Cardiac muscle cell (in vitro differentiated cells and primary cell): ENCODE measurements at places on chromosomes 5 and 9.

- DNase-seq: peak; percentile 2
These were observed 13.1 kb downstream of the MARCHF6 start for GRCh38 chr5:10366310-10367272.

DNA sequence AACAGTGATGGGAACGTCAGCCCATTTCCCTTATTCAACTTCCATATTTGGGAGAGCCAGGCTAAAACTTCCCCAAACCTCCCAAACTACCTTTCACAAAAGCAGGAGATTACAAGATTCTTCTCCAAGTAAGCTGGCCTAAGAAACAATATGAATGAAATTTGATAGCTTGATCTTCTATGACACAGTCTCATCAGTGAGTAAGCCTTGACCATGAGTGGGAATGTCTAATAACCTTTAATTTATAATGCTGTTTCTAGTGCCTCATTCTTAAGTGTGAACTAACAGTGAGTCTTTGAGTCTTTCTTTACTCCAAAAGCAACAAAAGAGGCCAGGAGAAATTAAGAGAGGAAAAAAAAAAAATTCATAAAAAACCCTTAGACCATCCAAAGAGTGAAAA is 1379.9 kb downstream of the EFNA5 start:
- no peak for DNase-seq

- DNase-seq: no peak
These were observed 25.2 kb downstream of the NDUFS6 start for GRCh38 chr5:1826235-1826980.

GRCh38 chr5:55306641-55307382 is 682 bp downstream of the DHX29 start:
- DNase-seq: peak; percentile 12

GRCh38 chr5:173316339-173317020 is 11.7 kb downstream of the STC2 start:
- no peak for DNase-seq

GRCh38 chr5:56963246-56963645 is 11.3 kb upstream of the MIER3 start:
- no peak for DNase-seq

- peak; percentile 44 for DNase-seq
These were observed 453 bp downstream of the RASGEF1C start for GRCh38 chr5:180208435-180209081.

DNA sequence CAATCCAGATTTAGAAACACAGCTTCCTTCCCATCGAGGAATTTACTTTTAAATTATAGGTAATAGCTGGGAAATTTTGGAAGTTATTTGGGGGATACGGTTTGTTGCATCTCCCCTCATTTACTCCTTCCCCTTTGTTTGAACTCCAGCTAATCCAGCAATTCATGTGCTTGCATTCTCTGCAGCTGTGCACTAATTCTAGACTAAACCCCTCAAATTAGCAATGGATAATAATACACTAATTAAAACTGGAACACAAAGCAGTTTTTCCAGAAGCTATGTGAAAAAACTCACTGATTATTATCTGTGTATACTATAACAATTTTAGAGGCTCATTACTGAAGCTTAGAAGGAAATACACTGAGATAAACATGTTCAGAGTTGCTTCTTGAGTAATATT is 751.2 kb upstream of the ZNF608 start:
- DNase-seq: no peak

GRCh38 chr5:116420540-116420939 is 154.1 kb downstream of the SEMA6A start:
- DNase-seq: no peak

GRCh38 chr9:91814201-91814600 is 135.8 kb downstream of the ROR2 start:
- DNase-seq: no peak

GRCh38 chr5:41843456-41844370 is 26.5 kb downstream of the OXCT1 start:
- peak; percentile 84 for DNase-seq
